GM19239 (cell line): ENCODE measurements at places on chromosomes 13 and 19.
A peak's percentile ranks its signal among the peaks of the same experiment; 100 is the strongest.

DNA sequence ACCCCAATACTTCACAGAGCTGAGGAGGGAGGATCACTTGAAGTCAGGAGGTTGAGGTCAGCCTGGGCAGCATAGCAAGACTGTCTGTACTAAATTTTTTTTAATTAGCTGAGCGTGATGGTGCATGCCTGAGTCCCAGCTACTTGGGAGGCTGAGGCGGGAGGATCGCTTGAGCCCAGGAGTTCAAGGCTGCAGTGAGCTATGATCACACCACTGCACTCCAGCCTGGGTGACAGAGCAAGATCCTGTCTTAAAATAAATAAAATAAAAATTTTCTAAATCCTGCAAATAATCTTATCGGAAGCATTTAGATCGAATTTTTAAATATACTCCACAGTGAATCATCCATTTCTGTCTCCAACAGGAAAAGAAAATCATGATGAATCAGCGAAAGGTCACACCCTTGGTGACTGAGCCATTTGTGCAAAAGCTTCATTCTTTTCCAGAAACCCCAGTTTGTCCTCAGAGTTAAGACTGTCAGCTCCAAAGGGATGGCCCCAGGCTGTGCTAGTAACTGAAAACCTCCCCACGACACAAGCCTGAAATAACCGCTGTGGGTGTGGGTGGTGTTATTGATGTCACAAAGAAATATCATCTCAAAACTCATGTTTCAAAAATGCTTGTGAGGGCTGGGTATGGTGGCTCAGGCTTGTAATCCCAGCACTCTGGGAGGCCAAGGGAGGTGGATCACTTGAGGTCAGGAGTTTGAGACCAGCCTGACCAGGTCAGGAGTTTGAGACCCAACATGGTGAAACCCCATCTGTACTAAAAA lies 167.6 kb downstream of the PTPRS start:
- DNase-seq = no peak

- DNase-seq = no peak
Observed at GRCh38 chr13:114119196-114119595, 13.2 kb downstream of the RASA3 start.

DNA sequence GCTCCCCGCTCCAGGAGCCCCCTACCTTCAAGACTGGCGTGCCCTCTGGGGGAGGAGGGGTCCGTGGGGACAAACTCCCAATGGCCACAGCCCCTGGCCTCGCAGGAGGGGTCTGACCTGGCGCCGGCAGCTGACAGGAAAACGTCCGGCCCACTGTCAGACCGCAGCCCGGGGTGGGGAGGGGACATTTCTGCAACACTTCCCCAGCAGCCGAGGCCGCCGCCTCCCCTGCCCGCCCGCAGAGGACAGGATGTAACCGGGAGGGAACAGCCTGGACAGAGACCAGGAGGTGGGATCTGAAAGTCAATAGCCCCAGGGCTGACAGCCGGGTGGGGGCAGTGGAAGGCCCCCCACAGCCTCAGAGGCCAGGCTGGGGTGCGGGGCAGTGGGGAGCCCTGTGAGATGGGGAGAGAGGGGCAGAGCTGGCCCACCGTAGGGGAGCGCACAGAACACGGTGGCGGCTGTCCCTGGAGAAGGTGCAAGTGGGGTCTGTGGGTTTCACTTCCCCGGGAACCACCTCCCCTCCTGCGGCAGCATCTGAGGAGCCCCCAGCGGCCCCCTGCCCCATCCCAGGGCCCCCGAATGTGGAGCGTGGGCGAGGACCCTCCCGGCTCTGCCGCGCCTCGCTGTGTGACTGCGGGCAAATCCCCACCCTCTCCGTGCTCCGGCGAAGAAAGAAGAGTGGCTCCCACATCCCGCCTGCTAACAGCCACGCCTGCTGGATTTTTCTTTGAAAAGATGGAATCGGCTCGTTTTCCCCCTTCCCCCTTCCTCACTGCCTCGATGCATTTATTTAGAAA lies at the start of gene PEAK3:
Gene PEAK3 (minus strand): TSS at position 114 of the 800 bp plus-strand sequence. CDS start 1,244 bp downstream, outside the sequence.
- no peak for DNase-seq

- no peak for DNase-seq
Observed at GRCh38 chr19:53853707-53854106, 14.0 kb upstream of the MYADM start.

- no peak for DNase-seq
Observed at GRCh38 chr19:9842834-9843625, 7.9 kb downstream of the PIN1 start.

DNA sequence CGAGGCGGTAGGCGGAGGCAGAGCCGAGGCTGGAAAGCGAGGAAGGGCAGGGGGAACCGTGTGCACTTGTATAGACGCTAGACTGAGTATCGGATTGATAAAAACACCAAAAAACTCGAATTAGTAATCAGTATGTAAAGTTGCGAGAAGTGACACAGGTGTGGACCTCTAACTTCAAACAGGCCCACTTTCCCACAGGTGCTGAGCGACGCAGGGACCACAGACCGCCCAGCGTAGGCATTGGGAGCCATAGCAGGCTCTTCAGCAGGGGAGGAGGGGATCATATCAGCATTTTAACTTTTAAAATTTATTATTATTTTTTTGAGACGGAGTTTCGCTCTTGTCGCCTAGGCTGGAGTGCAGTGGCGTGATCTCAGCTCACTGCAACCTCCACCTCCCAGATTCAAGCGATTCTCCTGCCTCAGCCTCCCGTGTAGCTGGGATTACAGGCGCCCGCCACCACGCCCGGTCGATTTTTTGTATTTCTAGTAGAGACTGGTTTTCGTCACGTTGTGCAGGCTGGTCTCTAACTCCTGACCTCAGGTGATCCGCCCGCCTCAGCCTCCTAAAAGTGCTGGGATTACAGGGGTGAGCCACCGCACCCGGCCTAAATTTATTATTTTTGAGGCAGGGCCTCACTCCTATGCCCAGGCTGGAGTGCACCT lies 574 bp downstream of the VMAC start:
- DNase-seq = no peak

DNA sequence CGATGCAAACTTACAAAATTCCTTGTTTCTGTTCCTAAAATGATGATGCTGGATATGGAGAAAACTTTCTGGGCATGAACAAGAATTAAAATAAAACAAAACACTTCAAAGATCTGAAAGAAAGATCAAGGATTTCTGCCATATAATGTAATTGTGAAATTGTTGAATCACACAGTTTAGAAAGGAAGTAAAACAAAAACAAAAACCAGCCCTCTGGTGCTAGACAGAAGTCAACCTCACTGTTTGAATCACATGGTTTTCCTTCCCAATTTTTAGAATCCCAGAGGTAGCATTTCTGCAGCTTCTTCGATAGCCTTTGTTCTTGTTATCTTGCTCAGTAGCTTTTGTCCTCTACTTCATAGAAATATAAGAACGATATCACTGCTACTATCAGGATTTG lies 118.2 kb upstream of the ARGLU1 start:
- no peak for DNase-seq

GRCh38 chr19:23817519-23817918 lies 58.8 kb upstream of the ZNF681 start:
- no peak for DNase-seq

GRCh38 chr19:18373892-18374629 lies 11.9 kb upstream of the GDF15 start:
- peak; percentile 90 for DNase-seq

- DNase-seq = peak; percentile 12
Observed at GRCh38 chr13:77928909-77929308, 10.3 kb upstream of the EDNRB start.

GRCh38 chr19:40358773-40359172 lies 10.3 kb downstream of the PLD3 start:
- no peak for DNase-seq

GRCh38 chr19:10478476-10478875 lies 24.7 kb downstream of the KEAP1 start:
- DNase-seq = no peak

DNA sequence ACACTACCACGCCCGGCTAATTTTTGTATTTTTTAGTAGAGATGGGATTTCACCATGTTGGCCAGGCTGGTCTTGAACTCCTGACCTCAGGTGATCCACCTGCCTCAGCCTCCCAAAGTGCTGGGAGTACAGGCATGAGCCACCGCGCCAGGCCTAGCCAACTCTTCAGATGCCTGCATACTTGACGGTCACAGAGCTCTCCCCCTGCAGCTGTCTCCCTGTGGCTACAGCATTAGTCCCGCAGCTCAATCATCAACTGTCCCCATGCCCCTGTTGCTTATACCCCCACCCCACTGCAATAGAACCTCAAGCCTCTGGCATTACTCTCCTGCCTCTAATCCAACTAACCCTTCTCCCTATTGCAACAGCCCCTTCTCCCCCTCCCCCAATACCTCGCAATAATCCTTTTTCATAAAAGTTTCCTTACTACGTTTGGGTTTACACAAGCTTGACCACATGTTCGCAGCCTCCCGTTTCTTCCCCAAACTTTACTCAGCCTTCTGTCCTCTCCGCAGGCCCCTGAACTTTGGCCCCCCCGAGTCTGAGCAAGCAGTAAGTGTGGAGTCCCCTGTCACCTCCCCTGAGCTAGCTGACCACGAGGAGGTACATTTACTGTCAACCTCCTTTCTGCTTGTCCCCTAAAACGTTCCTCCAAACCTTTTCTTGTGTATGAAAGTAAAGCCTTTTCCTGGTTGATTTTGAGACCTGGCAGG lies 1.7 kb downstream of the ZNF77 start:
- no peak for DNase-seq

DNA sequence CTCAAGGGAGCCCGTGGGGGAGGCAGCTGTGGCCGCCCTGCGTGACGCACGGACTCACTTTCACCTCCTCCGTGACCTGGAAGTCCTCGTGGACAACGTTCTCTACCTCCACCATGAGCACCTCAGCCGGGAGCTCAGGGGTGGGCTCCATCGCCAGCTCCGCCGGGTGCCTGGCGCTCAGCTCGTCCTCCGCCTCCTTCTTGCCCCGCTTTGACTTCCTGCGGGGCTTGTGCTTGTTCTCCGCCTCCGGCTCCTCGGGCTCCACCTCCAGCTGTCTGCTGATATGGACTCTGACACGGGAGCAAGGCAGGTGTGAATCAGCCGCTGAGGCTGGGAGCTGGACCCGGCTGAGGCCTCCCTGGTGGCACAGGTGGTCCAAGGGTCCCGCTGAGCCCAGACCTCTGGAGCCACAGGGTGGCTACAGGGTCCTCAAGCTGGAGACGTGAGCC lies 8.2 kb downstream of the LONP1 start:
- no peak for DNase-seq
